Activated CD4-positive, alpha-beta memory T cell treated with anti-CD3 and anti-CD28 coated beads, Interleukin-2, amount 10 ng/mL, durations not matched to agents 7 days and 5 days (primary cell): ENCODE measurements at places on chromosomes 16 and 17. TPM values are rescaled to one million over a fixed set of nuclear protein-coding genes. Genes with fewer than 3 reads are reported as not detected.
A peak's percentile ranks its signal among the peaks of the same experiment; 100 is the strongest.

DNA sequence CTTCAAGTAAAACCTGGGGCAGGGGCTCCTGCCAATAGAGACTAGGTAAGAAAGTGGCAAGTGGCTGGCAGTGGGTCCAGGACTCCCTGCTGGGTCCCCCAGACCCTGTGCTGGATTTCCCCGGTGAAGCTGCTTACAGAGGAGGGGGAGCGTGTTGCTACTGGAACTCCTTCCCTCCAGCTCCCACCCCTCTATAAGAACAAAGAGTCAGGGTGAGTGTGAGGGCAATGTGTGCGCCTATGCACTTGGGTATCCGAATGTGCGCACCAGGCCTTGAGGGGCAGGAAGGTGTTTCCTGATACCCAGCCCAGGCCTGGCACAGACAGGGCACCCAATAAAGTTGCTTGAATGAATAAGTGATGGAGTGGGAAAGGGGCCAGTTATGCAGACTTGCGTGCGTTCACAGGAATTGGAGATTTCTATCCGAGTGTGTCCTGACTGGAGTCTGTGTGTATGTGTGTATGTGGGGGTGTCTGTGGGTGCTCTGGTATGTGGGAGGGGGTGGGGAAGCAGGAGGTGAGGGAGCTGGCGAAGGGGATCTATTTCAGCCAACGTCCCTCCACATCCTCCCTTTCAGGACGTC is 11.7 kb downstream of the NEUROD2 start:
- H3K27me3 ChIP-seq, result peaks cover 81% of the 10 kb centered on the region
- no peak overlapping the region for H3K4me3 ChIP-seq
- DNase-seq, result no peak

DNA sequence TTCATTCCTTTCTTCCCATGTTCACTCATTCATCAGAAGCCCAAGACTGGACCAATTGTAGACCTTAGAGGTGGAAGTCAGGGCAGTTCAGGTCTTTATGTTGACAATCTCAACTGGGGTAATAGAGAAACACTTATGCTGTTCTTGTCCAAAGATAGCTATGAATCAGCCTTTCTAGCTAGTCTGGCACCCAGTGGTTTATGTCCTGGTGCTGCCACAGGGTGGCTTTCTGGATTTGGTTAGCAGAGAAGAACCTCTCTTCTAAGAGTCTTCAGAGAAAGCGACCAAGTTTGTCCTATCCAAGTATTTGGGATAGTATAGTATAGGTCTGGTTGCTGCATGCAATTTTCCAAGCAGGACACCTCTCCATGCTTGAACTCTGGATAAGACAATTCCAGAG is 83.3 kb downstream of the NOG start:
- peaks cover 2% of the 10 kb centered on the region for H3K4me1 ChIP-seq
- H3K4me3 ChIP-seq, result no peak overlapping the region
- no peak for DNase-seq
- H3K36me3 ChIP-seq, result no peaks in the 10 kb centered on the region

DNA sequence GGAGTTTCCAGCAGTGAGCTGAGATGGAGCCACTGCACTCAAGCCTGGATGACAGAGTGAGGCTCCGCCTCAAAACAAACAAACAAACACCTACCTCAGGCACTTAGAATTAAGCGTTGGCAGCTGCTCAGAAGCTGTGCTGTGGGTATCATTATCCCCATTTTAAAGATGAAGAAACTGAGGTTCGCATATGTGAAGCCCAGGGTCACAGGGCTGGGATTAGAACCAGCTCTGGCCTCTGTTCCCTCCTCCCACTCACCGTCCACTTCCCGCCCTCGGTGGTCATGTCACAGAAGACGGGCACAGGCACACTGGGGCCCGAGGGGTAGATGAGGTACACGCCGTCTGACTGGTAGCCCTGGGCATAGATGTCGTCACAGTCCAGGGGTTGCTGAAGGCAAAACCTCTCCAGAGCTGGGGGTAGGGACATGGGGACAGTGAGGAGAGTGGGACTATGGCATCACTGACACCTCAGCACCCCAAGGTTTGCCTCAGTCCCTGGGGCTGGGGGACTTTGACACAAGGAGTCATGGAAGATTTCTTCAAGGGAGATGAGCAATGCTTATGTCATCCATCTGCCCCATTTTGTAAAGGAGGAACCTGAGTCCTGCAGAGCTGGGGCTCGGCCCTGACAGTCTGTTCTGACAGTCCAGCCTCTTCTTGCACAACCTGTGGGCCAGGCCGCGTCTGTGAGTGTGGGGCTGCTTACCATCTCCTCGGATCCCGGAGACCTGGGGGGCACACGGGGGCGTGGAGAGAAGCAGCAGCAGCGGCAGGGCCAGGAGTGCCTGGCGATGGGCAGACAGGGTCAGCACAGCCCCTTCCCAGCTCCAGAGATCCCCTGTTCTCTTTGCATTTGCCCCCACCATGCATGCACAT is 700 bp downstream of the MFAP4 start:
- H3K4me3 ChIP-seq, result no peak overlapping the region
- H3K4me1 ChIP-seq, result peaks cover 1% of the 10 kb centered on the region
- peaks cover 23% of the 10 kb centered on the region for H3K36me3 ChIP-seq
- no peak overlapping the region for H3K27ac ChIP-seq

- H3K4me3 ChIP-seq, result no peak overlapping the region
- H3K27me3 ChIP-seq, result no peaks in the 10 kb centered on the region
- no peaks in the 10 kb centered on the region for H3K36me3 ChIP-seq
- no peak overlapping the region for H3K27ac ChIP-seq
Measured at GRCh38 chr17:9969301-9969935, 64.3 kb upstream of the RCVRN start.

DNA sequence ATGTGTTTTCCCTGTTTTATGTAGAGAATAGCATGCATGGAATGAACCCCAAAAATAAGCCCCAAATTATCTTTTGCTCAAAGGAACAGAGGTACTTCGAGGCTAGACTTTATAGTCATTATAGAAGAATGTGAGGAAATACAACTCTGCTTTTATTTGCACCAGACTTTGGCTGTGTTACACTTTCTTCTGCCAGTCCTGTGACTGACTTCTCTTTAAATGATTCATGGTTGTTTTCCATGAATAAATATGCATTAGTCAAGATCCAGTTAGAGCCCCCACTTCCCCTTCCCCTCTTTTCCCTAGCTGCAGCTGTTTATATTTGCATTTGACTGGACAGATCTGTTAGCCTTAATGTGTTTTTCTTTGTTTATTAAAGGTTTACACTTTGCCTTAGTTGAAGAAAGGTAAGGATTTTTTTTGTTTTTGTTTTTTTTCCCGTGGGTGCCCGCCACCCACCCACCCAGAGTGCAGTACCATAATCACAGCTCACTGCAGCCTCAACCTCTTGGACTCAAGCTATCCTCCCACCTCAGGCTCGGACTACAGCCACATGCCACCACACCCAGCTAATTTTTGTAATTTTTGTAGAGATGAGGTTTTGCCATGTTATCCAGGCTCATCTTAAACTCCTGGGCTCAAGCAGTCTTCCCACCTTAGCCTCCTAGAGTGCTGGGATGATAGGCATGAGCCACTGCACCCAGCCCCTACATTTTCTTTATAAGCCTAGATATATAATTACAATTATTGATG is 152.6 kb downstream of the CYB561 start:
- peaks cover 6% of the 10 kb centered on the region for H3K36me3 ChIP-seq
- H3K4me3 ChIP-seq, result no peak overlapping the region
- no peaks in the 10 kb centered on the region for H3K4me1 ChIP-seq
- no peak overlapping the region for H3K27ac ChIP-seq

DNA sequence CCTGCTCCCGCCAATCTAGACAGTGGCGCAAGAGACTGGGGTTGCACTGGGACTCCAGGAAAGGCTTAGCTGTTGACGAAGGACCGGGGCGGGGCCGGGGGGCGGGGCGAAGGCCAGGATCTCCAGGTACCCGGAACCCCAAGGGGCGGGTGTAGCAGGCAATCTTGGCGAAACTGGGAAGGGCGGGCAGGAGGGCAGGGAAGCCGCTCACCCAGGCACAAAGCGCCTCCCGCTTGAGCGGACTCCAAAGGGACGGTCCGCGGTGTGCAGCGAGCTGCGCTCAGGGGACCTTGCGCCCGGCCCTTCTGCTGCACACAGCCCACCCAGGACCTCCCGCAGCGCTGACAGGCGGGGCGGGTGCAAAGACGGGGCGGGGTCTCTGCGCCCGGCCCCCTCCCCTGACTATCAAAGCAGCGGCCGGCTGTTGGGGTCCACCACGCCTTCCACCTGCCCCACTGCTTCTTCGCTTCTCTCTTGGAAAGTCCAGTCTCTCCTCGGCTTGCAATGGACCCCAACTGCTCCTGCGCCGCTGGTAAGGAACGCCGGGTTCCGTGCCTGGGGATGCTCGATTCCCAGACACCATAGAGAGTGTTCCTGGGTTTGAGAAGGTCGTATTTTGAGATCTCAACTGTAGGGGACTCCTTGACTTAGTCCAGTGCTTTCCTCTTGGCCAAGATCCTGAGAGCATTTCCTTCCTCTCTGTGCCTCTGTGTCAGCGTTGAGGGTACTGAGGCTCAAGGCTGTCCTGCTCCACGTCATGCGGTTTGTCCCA is at the start of gene MT1F:
MT1F (plus strand) TSS at position 405 of the 772 bp plus-strand sequence; CDS start at position 505, 100 bp downstream.
- no peaks in the 10 kb centered on the region for H3K36me3 ChIP-seq
- H3K4me1 ChIP-seq, result peaks cover 20% of the 10 kb centered on the region
- peak within 1 kb of the TSS; percentile 59 for H3K27ac ChIP-seq
- peak; percentile 79 for DNase-seq

DNA sequence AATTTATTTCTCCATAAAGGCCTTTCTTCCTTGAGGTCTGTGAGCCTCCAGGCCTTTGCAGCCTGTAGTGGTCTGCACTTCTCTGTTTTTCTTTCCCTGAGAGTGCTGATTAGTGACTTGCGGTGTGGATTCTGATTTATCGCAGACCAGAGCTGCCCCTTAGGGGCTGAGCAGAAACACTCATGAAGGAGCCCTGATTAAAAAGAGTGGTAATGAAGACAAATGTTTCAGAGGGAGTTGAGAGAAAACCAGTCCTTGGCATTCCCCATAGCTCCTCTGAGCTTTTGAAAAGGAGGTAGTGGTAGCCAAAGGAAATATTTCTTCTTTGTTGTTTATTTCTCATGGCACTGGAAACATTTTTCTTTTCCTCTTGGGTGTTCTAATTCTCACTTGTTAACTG is 268.1 kb upstream of the TBX2 start:
- H3K4me3 ChIP-seq, result no peak overlapping the region
- H3K27ac ChIP-seq, result no peak overlapping the region
- H3K36me3 ChIP-seq, result no peaks in the 10 kb centered on the region
- peaks cover 3% of the 10 kb centered on the region for H3K4me1 ChIP-seq
- no peak for DNase-seq

GRCh38 chr16:78675951-78676792 is 576.7 kb downstream of the WWOX start:
- no peaks in the 10 kb centered on the region for H3K27me3 ChIP-seq
- H3K27ac ChIP-seq, result no peak overlapping the region

GRCh38 chr17:17706140-17707060 is 25.1 kb downstream of the RAI1 start:
- H3K27me3 ChIP-seq, result no peaks in the 10 kb centered on the region
- no peaks in the 10 kb centered on the region for H3K36me3 ChIP-seq
- no peak overlapping the region for H3K27ac ChIP-seq
- H3K4me1 ChIP-seq, result no peaks in the 10 kb centered on the region
- no peak for DNase-seq

Gene ITGB3
- 2.2 TPM for total RNA-seq

Gene CCDC154
- total RNA-seq, result 2.2 TPM

Gene KRTAP2-2
- total RNA-seq, result not detected

Gene KRTAP4-1
- not detected for total RNA-seq

Gene PIK3R5
- total RNA-seq, result 52.7 TPM

Gene KRTAP9-4
- not detected for total RNA-seq

Gene HCRT
- total RNA-seq, result not detected
